ENCODE measurements at places on chromosomes 2 and 18.

DNA sequence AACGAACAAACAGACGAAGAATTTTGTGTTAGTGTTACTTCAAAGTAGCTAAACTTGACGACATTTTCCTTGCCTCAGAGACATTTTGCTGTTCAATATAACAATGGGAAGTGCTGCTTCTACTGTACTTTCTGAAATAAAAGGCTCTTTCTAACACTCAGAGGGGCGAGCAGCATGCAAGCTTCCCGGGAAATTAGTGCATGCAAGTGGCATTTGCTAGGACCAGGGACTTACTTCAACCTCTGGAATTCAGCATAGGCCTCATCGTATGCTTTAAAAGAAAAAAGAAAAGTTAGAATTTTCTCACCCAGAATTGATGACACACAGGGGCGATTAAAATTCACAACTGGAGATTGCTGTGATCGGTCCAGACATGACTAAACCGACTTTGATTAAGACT is 62.5 kb upstream of the LPIN2 start:
- DNase-seq = no peak

DNA sequence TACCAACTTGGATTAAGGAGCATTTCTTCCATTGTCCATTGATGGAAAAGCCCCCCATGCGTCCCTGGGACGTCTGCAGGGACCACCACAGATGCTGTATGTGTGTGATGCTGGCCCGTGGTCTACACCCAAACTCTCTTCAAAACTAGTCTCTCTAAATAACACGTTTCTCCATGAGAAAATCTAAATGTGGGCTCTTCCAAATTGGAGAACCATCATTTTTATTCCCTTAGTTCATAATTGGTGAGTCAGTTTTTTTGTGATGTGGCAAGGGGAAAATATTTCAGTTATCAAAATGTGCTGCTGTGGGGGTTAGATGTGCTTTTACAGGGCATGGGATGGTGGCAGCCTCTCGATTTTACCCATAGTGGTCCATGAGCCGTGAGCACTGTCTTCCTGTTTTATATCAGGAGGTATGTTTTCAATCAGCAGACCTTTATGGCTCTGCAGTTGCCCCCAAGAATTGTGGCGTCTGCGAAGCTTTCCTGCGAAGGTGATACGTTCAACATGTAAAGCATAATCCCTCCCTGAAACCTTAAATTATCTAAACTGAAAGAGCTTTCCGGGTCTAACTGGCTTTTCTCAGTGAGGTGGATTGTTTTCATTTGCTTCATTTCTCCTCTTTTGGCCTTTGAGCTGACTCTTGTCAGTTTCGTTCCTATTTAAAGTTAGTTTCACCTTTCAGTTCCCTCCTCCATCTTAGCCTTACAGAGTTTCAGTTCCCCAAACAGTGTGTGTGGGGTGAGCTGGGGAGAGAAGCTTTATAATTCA is 78.4 kb downstream of the SETBP1 start:
- no peak for DNase-seq

- no peak for DNase-seq
Measured at GRCh38 chr2:149857344-149857743, 269.8 kb upstream of the MMADHC start.

DNA sequence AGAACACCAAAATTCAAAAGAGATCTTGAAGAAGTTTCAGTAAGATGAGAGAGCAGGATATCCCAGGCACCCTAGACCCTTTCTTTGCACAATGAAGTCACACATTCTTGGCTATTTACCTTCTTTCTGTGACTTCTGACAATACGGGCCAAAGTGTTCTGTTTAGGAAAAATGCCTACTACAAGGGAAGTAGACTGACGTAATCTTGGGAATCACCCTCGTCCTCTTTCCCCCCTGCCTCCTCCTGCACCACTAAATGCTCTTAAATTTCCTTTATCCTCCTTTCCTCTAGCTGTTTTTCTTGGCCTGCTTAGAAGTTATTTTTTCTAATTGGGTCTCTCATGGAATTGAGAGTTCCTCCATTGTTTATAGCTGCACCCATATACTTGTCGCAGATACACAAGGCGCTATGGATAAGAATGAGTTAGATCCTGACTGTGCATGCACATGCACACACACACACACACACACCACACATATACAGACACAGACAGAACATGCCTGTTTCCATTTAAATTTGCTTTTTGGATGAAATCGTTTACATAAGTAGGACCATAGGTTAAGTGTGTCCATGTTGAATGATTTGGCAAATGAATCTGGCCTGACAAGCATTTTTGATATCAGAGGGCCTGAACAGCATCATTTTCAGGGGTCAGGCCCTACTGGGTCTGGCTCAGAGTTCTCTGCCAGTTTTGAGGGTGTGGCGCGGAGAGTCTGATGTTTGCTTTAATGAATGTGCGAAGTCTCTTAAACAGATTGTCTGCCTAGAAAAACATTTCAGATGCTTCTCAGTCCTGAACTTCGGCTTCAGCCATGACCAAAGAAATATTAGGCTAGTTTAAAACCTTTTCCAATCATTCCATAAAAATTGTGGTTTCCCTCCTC is 131.9 kb upstream of the NT5C1B start:
- DNase-seq = peak; percentile 32

- no peak for DNase-seq
Measured at GRCh38 chr2:186347472-186347871, 138.6 kb upstream of the ZC3H15 start.

GRCh38 chr2:239776436-239777005 is 248.6 kb downstream of the NDUFA10 start:
- DNase-seq = peak; percentile 52

- DNase-seq = no peak
Measured at GRCh38 chr2:227280895-227281294, 44.2 kb upstream of the MFF start.

DNA sequence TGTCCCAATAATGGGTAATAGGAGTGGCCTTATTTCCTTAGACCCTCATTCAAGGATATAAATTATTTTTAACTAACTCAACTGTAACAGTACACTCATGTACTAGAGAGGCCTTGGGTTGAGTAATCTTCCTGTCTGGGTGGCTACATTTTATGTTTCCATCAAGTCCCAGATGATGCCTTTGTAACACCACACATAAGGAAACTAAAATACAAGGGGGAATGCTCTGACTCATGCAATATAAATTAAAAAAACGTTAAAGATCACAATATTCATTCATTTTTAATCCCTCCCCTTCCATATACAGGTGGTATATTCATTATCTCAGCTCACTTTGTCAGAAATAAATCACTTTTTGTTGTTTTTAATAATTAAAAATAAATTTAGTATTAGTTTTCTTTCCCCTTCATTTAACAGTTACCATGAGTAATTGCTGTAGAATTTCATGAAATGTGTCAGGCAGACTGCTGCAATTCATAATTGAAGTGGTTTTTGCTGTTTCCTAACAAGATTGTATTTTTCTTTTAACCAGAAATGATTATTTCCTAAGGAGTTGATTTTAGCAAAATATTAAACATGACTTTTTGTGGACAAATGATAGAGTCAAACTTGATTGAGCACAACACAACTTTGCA is 1403.6 kb downstream of the SUCLG1 start:
- no peak for DNase-seq

DNA sequence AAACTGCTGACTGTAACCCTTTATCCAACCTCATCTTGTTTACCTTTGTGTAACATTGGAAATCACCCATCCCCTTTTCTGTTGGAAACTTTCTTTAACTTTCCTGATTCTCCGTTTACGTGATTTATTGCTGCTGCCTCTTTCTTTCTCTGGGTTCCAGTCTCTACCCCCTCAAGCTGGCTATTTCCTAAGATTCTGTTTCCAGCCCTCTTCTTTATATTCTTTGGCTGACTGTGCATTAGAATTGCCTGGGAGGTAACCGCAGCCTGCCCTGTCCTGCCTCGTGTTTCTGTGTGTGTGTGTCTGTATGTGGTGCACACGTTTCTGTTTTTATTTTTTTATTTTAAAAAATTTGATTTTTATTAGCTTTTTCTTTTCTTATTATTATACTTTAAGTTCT is 229.2 kb downstream of the PLCL1 start:
- no peak for DNase-seq

- DNase-seq = no peak
Measured at GRCh38 chr2:230957756-230958391, 32.8 kb upstream of the GPR55 start.

DNA sequence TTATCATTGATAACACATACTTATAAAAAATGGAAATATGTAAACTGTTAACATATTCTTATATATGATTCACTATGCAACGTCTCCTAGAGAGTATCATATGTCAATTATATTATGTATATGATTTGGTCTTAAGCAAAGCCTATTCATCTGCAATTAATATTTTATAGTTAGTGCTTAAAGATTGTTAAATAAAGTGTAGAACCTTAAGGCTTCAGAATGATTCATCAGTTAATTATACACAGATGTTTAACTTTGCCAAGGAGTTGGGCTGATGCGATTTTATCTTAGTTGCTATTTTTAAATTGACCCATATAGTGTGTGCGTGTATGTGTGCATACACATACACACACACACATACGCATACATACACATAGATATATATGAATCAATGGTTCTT is 323.1 kb downstream of the RBM43 start:
- DNase-seq = no peak

GRCh38 chr2:11466307-11467128 is 557 bp upstream of the E2F6 start:
- no peak for DNase-seq

DNA sequence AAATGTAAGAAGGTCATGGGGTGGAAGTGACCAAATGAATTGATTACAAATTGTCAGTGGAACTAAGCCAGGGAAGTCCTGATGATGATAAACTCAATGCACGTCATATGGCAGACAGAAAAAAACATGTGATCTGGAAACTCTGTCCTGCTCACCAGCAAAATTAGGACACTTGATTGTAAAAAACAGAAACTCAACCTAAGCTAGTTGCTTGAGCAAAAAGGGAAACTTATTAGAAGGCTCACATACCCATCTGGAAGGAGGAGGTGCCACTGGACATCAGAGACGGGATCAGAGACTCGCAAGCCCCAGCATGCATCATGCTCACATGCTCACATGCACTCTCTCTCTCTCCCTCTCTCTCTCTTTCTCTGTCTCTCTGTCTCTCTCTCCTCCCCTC is 96.8 kb downstream of the SP3 start:
- DNase-seq = no peak

GRCh38 chr18:69949538-69949936 is 1.9 kb upstream of the CD226 start:
- no peak for DNase-seq

DNA sequence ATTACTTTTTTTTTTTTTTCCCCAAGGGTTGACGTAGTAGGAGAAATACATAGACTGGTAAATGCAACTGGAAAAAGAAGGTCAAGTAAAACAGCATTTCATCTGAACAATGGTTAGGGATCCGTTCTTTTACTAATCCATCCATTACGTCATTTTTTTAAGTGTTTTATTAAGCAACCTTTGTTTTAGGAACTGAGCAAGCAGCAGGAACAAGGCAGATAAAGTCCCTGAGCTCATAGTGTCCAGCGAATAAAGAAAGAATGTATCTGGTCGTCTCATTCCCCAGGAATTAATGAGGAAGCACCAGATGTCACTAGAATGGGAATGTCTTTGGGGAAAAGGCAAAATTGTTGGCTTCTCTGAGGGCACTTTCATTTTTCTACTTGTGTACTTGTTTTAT is 842.4 kb downstream of the TDRD15 start:
- no peak for DNase-seq

- DNase-seq = no peak
Measured at GRCh38 chr18:76764291-76764901, 58.0 kb upstream of the ZNF236 start.

GRCh38 chr18:54616220-54616848 is 25.3 kb downstream of the DYNAP start:
- no peak for DNase-seq

GRCh38 chr18:79305911-79306310 is 89.8 kb upstream of the NFATC1 start:
- DNase-seq = no peak

GRCh38 chr2:136246086-136246669 is 128.2 kb upstream of the CXCR4 start:
- peak; percentile 56 for DNase-seq

- no peak for DNase-seq
Measured at GRCh38 chr2:121906170-121906569, 150.7 kb downstream of the TSN start.

- DNase-seq = peak; percentile 87
Measured at GRCh38 chr18:3248062-3248657, 559 bp downstream of the MYL12A start.

DNA sequence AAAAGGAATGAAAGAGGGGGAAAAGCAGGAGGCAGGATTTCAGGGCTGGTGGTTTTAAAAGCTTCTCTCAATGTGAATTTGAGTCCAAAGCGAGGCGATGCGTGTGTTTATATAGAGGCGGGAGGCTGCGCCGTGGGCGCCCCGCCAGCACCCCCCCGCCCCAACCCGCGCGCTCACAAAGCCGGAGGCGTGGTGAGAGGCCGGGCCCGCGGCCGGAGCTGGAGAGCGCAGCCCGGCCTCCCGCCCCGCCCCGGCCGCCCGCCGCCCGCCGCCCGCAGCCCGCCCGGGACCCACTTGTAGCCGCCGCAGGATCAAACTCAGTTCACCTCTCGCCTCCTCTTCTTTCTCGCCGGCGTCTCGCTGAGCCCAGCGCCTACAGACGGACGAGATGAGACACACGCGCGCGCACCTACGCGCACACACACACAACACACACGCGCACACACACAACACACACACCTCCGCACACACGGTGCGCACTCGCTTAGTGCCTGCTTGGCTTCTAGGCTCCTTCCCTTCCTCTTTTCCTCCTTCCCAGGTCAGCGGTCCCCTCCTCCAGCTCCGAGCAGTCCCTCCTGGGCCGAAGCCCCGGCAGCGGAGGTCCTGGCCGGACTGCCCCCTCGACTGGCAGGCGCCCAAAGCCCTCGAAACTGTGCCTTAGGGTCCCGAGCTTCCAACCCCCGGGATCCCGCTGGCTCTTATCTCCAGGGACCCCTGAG is 1.3 kb upstream of the CYP26B1 start:
- DNase-seq = peak; percentile 82

GRCh38 chr18:24270937-24271380 is 126.7 kb downstream of the OSBPL1A start:
- no peak for DNase-seq

DNA sequence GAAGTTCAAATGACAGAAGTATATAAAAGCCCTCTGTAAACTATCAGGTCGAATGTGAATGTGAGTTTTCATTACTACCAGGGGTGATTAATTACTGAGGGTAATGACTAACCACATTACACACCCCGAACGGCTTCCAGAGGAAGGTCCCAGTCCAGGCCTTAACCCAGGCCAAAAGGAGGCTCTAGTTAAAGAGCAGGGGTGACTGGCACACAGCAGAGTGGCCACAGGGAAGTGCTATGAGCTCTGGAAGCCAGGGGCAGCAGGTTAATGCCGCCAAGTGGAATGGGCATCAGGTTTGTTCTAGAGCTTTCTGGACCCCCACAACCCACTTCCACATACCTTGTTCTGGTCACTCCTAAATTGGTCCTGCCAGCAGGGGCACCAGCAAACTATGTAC is 87.7 kb downstream of the BCL11A start:
- DNase-seq = no peak

- no peak for DNase-seq
Measured at GRCh38 chr18:48099481-48100164, 169.2 kb upstream of the SMAD2 start.

DNA sequence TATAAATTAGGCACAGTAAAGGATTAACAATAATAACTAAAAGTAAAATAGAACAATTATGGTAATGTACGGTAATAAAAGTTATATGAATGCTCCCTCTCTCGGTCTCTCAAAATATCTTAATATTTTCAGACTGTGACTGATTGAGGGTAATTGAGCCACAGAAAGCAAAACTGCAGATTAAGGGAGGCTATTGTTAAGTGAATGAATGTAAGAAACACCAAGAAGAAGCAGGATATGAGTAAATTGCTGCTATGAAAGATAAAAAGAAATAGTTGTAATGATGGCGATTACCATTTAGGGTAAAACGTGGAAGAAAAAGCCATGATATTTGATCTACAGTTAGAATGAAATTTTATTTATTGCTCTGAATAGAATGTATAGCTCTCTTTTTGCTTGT is 24.1 kb downstream of the GULP1 start:
- DNase-seq = no peak

Data from femur (tissue), 1 donor.